ENCODE measurements at places on chromosomes 2 and 18. TPM values are rescaled to one million over a fixed set of nuclear protein-coding genes. Genes with fewer than 3 reads are reported as not detected.
A peak's percentile ranks its signal among the peaks of the same experiment; 100 is the strongest.

- no peak for ATAC-seq
Observed at GRCh38 chr18:919078-919477, 14.4 kb downstream of the ADCYAP1 start.

GRCh38 chr18:5455674-5456073, 88.1 kb downstream of the EPB41L3 start:
- no peak for ATAC-seq

DNA sequence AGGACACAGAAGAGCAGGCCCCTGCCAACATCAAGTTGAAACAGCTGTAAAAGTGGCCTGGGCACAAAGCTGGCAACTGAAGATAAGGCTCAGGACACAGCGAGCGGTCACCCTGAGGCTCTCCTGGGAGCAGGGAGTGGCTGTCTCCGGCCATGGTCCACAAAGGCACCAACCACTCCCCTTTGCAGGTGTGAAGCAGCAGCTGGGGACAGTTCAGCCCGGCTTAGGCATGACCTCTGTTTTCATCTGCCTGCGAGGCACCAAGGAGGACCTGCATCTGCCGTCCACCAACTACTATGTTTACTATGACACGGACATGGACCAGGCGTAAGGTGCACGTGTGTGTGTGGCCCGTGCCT, 12.9 kb downstream of the TGOLN2 start:
- no peak for ATAC-seq

DNA sequence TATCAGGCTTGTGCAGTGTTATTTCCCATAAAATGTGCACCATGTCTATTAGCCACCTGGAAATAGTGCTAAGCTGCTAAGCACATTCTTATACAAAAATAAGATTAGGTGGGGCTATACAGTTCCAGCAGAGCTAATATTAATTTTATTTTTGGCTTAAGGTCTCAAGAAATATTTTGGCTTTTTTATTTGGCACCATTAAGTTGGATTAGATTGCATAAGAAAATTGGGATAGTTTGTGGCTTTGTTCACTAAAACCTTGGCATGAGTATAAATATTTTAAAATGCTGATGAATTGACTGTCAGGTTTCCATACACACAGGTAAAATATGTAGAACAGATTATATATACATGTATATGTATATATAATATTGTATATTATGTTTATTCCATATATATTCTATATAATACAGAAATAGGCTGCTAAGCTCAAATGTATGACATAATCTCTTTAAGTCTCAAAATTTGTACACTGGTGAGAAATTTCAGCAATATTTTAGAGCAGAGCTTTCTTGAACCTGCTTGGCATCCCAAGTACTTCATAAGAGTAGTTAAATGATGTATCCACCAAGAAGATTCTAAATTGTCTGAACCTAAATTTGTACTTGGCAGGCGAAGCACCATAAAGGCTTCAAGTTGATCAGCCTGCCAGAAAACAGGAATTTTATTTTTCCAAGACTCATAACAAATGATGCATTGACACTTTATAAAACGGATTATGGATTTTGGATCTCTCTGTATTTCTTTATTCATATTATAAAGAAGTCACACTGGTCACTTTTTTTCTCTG, 32.6 kb downstream of the CCDC102B start:
- no peak for ATAC-seq

GRCh38 chr2:113888641-113889470, 1.0 kb upstream of the ACTR3 start:
- no peak for ATAC-seq

GRCh38 chr18:63161032-63161760, 158.4 kb downstream of the BCL2 start:
- no peak for ATAC-seq

GRCh38 chr2:85840091-85840490, 48.7 kb downstream of the ST3GAL5 start:
- no peak for ATAC-seq

- no peak for ATAC-seq
Observed at GRCh38 chr2:120720231-120720630, 15.4 kb upstream of the GLI2 start.

DNA sequence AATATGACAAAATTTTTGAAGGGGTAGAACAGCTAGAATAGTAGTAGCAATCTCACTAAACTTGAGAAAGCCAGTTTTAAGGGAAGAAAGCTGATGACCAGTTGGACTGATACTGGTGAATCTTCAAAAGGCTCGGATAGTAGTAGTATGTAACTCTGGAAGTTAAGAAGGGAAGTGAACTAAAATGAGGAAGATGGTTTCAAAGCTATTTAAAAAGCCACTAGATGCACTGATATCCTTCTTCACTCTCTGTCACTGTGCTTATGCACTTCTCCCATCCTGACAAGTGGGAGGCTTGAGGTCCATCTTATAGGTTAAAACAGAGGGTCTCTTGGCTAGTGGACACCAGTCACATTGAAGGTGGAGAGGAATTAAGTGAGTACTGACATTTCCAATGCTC, 141.1 kb downstream of the NCOA1 start:
- no peak for ATAC-seq

GRCh38 chr2:166090908-166091307, 36.9 kb downstream of the SCN1A start:
- no peak for ATAC-seq

DNA sequence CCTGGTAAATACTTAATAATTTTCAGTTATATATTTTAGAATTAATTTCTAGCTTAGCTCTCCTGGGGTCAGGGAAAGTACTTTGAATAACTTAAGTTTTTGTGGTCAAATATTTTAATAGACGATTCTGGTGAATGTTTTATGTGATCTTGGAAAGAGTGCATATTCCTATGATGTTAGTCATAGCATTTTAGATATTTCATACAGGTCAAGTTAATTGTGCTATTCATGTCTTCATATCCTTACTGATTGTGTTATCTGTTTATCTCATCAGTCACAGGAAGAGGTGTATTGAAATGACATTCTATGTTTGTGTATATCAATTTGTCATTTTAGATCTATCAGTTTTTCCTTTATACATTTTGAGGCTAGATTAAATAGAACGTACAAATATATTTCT, 576.2 kb downstream of the CPS1 start:
- no peak for ATAC-seq

DNA sequence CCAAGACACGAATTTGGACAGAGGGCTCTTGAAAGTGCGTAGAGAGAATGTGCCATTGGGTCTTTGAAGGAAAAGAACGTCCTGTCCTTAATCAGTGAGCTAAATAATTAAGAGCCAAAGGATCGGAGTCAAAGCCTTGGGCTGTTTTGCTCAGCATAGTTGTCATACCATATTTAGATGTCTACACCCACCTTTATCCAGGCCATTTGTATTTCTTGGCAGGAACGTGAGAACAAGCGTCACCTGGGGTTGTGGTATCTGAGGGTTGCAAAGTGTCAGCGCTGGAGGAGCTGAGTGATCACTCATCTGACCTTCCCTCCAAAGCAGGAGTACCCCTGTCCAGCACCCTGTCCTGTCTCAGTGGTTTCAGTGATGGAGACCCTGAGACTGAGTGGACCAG, 4.5 kb downstream of the LPIN1 start:
- ATAC-seq, result no peak

GRCh38 chr18:25349926-25350487, 2.0 kb downstream of the ZNF521 start:
- no peak for ATAC-seq

- ATAC-seq, result no peak
Observed at GRCh38 chr2:33241072-33241471, 235.4 kb upstream of the RASGRP3 start.

- no peak for ATAC-seq
Observed at GRCh38 chr18:33123862-33124518, 316.5 kb downstream of the CCDC178 start.

DNA sequence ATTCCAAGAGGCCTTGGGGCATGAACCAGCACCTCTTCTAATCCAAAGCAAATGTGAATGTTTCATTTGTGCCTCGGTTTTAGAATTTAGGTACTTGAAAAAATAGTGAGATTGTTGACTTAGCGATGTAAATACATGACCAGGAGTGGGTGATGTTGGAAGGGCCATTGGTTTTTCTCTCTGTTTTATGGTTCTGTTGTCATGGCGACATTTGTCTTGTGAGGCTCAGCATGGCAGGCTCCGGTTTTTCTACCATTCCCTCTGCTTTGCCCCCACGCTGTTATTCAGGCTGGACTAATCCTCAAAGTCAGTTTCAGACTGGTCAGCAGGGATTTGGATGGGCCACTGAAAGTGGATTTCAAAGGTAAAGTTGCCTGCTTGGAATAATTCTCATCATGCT, 255.4 kb downstream of the ALPK2 start:
- ATAC-seq, result no peak

DNA sequence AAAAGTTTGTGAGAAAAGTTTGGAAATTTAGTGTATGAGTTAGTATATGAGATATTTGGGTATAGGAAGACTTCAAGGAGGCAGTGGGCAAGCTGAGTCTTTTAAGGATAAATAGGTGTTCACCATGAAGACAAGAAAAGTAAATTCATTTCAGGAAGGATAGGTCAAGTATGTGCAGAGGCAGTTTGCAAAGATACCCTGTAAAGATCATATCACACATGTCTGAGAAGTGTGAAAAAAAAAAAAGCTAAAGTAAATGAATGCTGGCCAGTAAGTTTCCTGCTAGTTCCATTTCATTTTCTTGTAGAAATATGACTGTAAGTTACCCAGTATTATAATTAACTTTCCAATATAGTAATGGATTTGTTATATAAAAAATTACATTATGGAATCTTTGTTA, 131.0 kb downstream of the PHLPP1 start:
- ATAC-seq, result no peak

GRCh38 chr2:53572696-53573095, 194.9 kb upstream of the CHAC2 start:
- no peak for ATAC-seq

DNA sequence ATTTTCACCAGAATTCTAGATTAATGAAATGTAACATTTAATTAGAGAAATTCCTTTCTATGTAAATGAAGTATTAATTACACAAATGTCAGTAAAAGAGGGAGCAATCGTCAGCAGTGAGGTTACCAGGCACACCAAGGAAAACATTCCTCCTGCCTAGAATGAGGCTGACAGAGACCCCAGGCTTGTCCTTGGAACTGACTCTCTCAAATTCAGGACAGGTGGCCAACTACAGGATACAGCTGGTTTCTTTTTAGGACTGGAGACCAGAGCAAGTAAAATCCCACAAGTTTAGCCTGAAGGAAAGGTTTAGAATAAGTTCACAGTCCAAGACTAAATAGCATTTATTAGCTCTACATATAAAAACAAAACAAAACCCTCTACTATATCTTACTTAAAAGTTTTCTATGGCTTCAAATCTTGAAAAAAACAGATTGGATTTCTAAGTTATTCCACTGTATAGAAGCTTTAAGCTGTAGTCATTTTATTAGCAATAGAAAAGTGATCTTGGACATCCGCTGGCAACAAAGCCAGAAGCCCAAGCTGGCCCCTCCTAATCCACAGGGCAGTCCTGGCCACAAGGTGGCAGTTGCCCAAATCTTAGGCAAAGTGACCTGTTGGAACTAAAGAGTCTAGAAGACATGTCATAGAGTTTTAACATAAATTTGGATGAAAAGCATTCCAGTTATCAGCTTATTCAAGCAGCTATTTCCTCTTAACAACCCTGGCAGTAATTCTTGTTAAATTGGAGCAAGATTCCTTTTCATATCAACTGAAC, 81.0 kb downstream of the SP3 start:
- ATAC-seq, result no peak

DNA sequence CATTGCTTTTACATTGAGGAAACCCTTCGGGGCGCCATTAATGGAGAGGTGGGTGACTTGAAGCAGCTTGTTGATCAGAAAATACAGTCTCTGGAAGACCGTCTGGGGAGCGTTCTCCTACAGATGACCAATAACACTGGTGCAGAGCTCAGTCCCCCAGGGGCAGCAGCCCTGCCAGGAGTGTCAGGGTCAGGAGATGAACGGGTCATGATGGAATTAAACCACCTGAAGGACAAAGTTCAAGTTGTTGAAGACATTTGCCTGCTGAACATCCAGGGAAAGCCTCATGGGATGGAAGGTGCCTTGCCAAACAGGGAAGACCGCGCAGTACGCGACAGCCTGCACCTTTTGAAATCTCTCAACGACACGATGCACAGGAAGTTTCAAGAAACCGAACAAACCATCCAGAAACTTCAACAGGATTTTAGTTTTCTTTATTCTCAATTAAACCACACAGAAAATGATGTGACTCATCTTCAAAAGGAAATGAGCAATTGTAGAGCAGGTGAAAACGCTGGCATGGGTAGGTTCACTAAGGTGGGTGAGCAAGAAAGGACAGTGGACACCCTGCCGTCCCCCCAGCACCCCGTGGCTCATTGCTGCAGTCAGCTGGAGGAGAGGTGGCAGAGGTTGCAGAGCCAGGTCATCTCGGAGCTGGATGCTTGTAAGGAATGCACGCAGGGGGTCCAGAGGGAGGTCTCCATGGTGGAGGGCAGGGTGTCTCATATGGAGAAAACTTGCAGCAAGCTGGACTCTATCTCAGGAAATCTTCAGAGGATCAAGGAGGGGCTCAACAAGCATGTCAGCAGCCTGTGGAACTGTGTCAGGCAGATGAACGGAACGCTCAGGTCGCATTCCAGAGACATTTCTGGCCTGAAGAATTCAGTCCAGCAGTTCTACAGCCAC, 45.0 kb downstream of the EMILIN2 start:
- ATAC-seq, result no peak

DNA sequence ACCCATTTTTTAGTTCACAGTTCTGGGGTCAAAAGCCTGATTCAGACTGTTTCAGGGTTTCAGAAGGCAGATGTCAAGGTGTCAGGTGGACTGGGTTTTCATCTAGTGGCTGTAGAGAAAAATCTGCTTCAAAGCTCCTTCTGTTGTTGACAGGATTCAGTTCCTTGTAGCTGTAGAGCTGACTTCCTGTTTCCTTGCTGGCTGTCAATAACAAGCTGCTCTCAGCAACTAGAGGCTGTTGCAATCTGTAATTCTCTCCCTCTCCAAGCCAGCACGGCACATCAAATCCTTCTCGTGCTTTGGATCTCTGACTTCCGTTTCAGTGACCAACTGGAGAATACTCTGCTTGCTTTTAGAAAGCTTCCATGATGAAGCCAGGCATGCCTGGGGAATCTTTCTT, 179.4 kb downstream of the DOK6 start:
- peak; percentile 36 for ATAC-seq

GRCh38 chr2:138942466-138942865, 162.3 kb upstream of the NXPH2 start:
- ATAC-seq, result no peak

GRCh38 chr18:48939205-48940097, 11.3 kb downstream of the SMAD7 start:
- peak; percentile 46 for ATAC-seq

DNA sequence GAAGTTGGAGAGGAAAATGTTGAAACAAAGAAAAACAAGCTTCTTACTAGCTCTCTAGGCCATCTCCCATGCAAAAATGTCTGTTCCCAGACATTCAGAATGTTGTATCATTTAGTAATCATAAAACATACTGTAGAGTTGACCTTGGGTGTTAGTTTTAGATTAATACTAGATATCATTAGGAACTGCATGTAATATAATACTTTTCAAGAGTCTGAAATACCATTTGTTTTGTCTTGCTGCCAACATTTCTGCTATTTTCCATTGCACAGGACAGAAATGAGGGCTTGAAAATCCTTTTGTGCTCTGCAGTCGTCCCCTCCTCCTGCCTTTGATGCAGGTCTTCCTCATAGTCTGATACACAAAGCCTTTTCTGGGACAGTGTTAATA, 89.5 kb upstream of the RBMS1 start:
- ATAC-seq, result peak; percentile 31

CYP27A1 gene
- total RNA-seq, result 26.0 TPM

LINC00305 gene
- not detected for total RNA-seq

TXNDC2 gene
- total RNA-seq, result 0.96 TPM

SULT1C2 gene
- not detected for total RNA-seq

ARHGEF33 gene
- total RNA-seq, result 1.2 TPM

IKZF2 gene
- total RNA-seq, result 4.2 TPM

CACNB4 gene
- 5.4 TPM for total RNA-seq

Measured in gastroesophageal sphincter (tissue), 4 donors.